ENCODE measurements at places on chromosomes 3 and 15. TPM values are rescaled to one million over a fixed set of nuclear protein-coding genes. Genes with fewer than 3 reads are reported as not detected.
A peak's percentile ranks its signal among the peaks of the same experiment; 100 is the strongest.

Gene GOLGA8Q
- not detected for total RNA-seq

Gene C3orf62
- total RNA-seq, result 7.2 TPM

DNA sequence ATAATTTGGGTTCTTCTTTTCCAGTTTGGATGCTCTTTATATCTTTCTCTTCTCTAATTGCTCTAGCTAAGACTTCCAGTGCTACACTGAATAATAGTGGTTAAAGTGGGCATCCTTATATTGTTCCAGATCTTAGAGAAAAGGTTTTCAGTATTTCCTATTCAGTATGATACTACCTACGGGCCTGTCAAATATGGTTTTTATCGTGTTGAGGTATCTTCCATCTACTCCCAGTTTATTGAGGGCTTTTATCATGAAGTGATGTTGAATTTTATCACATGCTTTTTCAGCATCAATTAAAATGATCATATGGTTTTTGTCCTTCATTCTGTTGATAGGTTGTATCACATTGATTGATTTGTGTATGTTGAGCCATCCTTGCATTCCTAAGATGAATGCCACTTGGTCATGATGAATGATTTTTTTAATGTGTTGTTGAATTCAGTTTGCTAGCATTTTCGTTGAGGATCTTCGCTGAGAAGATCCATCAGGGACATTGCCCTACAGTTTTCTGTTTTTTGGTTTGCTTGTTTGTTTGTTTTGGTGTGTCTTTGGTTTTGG lies 3.0 kb upstream of the LRRC34 start:
- no peak for DNase-seq

GRCh38 chr3:71785532-71786216 lies 726 bp upstream of the PROK2 start:
- DNase-seq, result no peak

Gene SH2D7
- not detected for total RNA-seq

DNA sequence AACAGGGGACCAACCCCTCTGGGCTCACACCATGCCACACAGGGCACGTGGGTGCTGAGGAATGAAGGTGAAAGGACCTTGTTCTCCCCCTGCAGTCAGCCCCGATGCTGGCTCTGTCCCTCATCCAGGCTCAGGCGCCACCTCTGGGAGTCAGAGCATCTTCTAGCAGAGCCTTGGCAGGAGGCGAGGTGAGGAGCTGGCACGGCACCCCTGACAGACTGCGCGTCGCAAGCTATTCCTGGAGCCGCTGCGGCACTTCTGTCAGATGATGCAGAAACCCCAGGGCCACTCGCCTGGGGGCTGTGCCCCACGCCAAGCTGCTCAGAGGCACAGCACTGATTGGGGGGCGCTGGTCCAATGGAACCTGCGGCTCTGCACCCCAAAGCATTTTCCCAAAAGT lies 62.0 kb downstream of the MGLL start:
- DNase-seq, result no peak

Gene GLT8D1
- total RNA-seq, result 141 TPM

DNA sequence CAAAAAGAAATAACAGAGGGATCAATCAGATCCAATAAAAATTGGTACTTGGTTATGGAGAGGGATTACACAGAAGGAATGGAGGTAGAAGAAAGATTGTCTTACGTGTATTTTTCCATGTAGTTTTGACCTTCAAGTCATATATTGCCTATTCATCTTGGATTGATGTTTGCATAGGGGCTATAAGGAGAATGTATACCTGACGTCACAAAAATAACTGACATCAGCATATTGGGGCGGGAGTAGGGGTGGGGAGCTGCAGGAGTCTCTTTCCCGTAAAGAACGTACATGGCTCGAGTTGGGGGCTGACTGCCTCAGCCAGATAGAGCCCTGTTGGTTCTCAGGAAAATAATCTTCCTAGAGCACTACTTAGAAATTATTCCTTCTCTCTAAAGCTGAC lies 5.9 kb upstream of the FURIN start:
- DNase-seq, result no peak

Gene NMD3
- total RNA-seq, result 59.4 TPM

- DNase-seq, result no peak
Observed at GRCh38 chr15:30953183-30953582, 38.2 kb downstream of the MTMR10 start.

DNA sequence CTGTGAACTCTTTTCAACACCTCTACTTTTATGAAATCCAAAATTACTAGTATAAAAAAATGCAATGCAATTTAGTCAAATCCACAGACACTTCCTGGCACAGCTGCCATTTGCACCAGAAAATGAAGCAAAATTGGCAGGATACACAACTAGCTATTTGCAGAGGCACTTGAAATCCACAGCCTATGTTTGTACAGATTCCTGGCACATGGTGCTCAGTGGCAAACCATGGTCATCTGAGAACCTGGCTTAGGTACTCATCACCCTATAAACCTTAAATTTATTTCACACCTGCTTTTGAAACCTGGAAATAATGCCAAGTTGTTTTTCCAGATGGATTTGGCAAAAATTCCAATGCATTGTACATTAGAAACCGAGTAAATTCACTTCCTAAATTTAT lies 20.2 kb upstream of the PPM1L start:
- DNase-seq, result no peak

Gene RAB43
- total RNA-seq, result 28.0 TPM

DNA sequence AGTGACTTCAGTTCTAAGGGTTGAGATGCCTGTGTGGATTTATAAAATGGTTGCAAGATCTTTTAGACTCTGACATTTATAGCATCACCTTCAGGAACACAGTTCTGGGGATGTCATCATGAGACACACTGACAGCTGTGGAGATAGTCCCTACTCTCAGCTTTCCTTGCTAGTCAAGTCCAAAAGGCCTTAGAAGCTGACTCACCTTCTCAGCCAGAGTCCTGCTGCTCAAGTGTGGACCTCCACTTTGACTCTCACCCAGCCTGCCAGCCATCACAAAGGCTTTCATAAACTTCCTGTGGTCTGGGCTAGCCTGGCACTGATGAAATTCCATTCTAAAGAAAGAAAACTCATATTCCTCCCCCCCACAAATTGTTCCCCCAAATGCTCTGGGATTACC lies 44.8 kb downstream of the TMEM39A start:
- DNase-seq, result no peak

- no peak for DNase-seq
Observed at GRCh38 chr15:79954661-79955060, 16.3 kb downstream of the BCL2A1 start.

GRCh38 chr3:99895131-99895696 lies 77.6 kb downstream of the CMSS1 start:
- no peak for DNase-seq

- DNase-seq, result no peak
Observed at GRCh38 chr15:58839485-58839884, 68.4 kb downstream of the MINDY2 start.

Gene CHDH
- total RNA-seq, result 9.1 TPM

Gene TBC1D23
- 397 TPM for total RNA-seq

DNA sequence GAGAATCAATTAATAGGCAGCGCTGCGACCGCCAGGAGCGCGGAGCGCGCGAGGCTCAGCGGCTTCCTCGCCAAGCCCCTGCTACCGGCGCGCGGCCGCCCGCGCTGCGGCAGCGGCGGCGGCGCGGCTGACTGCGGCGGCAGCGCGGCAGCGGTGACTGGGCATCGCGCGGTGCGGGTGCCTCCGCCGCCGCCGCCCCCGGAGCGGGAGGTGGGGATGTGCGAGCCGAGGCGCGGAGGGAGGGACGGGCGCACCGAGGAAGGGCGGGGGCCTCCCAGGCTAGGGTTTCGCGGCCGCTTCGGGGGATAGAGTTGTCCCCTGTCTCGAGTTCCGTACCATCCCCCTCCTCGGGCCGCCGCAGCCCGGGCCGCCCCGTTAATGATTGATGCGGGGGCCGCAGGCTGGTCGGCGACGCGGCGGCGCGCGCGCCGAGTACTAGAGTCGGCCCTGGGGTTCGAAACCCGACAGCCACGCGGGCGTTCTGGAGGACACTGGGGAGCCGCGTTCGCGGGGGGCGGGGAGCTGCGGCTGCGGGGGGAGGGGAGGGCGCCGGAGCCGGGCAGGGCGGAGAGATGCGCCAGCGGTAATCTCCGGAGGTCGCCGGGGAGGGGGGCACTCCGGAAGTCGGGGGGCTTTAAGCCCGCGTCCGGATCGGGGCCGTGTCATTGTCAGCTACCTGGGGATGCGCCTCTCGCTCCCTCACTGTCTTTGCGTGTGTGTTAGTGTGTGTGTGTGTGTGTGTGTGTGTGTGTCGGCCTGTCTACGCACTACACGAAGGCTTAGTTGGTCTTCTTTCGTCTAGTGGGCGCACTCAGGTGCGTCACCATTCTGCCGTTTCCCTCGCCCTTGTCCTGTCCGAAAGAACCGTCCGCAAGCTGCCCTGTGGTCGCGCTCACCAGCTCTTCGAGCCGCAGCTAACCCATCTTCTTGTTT lies at the start of gene PAQR9:
TSS of gene PAQR9 (minus strand) at position 159 of the 933 bp plus-strand sequence. CDS start 338 bp downstream, outside the sequence.
- DNase-seq, result no peak

- DNase-seq, result no peak
Observed at GRCh38 chr15:31031471-31032067, 40.1 kb upstream of the MTMR10 start.

DNA sequence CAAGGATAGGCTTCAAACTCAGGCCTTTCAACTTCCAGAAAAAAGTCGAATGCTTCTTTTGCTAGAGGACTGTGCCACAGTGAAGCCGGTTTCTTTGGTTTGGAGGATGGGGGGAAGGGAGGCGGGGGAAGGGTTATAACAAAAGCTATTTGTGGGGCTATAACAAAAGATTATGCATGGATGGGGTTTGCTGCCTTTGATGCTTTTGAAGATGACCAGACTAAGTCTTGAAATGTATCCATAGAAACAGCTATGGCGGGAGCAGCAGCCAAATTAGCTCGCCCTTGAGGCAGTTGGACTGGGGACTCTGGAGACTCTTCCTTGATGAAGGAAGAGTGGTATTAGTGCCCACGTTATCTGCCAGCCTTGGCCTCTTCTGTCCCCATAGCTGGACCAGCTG lies 47.5 kb downstream of the SRGAP3 start:
- DNase-seq, result no peak

GRCh38 chr3:112813016-112813415 lies 33.6 kb downstream of the CD200R1L start:
- DNase-seq, result no peak

DNA sequence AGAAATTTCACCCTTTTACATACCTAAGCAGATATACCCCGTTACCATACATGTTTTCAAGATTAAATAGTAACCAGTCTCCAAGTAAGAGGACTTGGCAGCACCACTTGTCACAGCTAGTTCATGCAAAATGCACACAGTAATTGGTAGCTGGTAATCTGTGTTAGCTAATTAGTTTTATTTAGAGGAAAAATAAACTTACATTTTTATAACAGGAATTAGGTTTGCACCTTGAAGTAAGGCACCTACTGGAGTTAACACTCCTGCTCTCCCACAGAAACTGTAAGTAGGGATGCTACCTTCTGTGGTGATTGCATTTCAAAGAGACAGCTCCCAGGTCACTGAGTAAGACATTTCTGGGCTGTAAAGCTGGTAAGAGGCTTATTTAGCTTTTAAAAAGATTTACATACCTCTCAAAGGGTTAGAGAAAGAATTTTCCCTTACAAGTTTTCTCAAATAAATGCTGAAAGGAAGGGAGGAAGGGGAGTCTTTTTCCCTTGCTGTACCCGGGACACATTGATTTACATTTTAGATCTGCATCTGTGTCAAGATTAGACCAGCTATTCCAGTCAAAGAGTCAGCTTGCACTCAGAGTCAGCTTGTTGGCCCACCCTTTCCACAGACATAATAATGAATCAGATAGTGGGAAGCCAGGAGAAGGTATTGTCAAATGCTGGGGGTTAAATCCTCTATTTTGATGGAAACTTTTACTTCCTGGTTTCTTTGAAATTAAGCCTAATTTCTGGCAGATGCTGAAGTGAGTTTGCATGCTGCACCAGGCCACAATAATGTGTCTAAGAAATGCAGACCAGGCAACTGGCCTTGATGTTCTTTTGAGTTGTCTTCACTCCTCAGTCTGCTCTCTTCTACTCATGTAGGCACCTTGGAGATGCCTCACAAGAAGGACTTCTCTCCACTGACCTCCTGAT lies 77.6 kb upstream of the CHD2 start:
- peak; percentile 7 for DNase-seq

Gene CDCP1
- total RNA-seq, result 14.2 TPM

Gene OXTR
- 0.27 TPM for total RNA-seq

DNA sequence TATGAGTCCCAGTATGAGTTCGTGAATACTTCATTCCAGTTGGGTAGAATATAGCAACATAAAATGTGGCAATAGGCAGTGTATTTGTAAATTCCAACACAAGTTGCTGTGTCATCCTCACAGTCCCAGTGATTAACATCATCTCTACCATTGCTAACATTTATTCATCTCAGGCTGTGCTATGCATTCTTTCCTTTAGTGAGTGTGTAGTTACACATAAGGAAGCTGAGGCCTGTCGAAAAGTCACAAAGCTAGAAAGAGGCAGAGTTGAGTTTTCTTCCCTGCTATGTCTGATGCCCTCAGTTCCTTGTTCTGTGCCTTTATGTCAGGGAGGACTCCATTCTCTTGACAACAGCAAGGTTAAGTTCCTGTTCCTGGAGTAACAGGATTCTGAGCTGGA lies 96.4 kb downstream of the FNDC3B start:
- no peak for DNase-seq

- DNase-seq, result no peak
Observed at GRCh38 chr3:120791913-120792312, 49.4 kb downstream of the GTF2E1 start.

DNA sequence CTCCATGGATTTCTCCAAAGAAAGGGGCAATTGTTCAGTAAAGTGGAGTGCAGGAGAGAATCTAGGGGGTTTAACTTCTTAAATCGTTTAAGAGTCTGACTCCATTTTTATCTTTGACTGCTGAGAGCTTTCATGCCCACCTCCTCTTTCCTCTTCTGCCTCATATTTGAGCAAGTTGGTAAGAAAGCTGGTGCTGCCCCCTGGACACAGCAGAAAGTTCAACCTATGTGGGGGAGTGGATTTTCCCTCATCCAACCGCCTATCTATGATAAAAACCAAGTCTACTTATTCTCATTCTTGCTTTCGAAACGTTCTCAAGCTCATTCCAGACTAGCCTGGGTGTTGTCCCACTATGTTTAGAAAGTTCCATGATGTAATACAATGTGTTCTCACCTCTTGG lies 26.0 kb downstream of the HHLA2 start:
- DNase-seq, result no peak

Gene LIPC
- not detected for total RNA-seq

- no peak for DNase-seq
Observed at GRCh38 chr3:135966271-135966961, 888 bp downstream of the PPP2R3A start.

DNA sequence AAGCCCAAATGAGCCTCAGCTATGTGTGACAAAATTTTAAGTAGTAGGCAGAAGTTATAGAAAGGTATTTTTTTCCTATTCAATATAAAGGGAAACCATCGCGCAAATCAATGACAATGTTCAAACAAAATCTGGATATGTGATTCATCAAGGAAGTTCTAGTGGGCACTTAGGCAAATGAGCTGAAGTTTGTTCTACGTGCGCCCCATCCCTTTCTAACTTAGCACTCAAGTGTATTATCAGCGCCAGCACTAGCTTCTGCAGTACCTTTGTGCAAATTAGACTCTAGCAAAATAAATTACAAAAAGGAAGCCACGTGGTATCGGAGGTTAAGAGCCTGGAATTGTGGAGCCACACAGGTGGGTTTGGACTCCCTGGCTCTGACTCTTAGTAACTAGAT lies 91.1 kb downstream of the TBL1XR1 start:
- DNase-seq, result no peak

Gene PLCH1
- total RNA-seq, result 0.29 TPM

Gene TTLL13
- total RNA-seq, result not detected

Measured in uterus (tissue), 4 donors.